ENCODE measurements at places on chromosomes 2 and 18.

GRCh38 chr18:34965108-34965507 lies 76.1 kb upstream of the MAPRE2 start:
- DNase-seq = no peak

- DNase-seq = peak; percentile 62
These were observed at the start of gene MAP3K20 for GRCh38 chr2:173075781-173076580. MAP3K20 (plus strand) TSS chr2:173075846; CDS start chr2:173091032, 15,186 bp downstream.

GRCh38 chr2:189581354-189582139 lies 961 bp upstream of the SLC40A1 start:
- DNase-seq = no peak

DNA sequence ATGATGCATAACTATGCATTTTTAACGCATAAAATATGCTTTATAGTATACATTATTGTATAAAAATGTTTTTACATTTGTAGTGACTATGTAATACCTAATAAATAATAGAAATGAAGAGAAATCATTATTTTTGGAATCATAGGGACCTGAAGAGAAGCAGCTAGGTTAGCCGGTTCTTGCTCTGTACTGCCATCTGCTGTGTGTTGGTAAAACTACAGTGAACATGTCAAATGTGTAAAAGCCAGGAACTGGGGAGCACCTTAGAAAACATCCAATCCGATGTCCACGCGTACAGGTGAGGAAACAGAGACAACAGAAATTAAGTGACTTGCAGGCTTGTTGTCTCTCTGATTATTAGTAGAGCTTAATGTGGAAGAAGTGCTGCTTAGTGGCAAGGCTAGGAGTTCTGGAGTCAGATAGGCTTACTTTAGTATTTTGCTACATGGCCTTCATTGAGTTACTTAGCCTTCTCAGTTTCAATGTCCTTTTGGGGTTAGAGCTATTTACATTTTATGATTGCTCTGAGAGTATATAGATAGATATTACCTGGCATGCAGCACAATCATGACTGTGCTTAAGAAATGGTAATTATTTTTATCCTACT lies 386.5 kb downstream of the DLGAP1 start:
- DNase-seq = peak; percentile 10

- no peak for DNase-seq
These were observed 79.0 kb upstream of the ACAA2 start for GRCh38 chr18:49892148-49892924.
